ENCODE measurements at places on chromosomes 3 and 15.

DNA sequence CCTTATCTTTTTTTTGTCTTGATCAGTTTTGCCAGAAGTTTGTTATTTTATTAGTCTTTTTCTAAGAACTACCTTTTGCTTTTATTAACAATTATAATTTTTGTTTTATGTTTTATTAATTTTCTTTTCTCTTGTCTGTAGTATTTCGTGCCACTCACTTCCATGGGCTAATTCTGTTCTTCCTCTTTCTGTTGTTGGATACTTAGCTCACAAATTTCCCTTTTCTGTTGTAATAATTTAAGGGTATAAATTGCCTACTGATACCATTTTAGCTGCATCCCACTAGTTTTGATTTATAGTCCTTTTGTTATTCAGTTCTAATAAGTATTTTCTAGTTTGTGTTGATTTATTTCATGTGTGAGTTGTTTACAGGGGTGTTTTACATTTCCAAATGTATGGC is 48.6 kb downstream of the SNRK start:
- DNase-seq, result no peak

DNA sequence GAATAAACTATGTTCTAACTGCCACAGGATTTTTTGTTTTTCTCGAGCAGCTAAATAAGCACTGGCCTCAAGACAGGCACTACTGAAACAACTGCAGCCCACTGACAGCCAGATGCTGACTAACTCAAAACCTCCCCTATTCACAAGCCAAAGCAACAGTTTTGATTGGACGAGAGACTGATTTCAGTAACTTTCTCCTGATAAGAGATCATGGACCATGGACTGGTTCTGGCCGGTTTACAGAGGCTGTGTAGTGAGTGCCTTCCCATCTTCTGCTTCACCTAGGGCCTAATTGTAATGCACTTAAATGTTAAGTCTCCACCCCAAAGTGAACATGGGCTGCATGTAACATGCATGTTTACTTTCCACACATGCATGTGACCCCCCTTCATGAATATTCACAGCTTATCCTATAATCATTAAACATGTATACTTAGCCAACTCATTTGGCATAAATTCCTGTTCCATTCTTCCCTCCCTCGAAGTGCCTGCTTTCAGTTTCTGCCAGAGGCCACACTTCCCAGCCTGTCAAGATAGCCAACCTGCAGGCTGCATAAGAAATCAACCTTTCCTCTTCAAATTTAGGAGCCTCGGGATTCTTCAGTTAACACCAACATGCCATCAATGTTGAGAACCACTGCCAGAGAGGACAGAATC is 108.2 kb downstream of the ULK4 start:
- DNase-seq, result no peak

GRCh38 chr3:43176666-43177065 is 70.8 kb upstream of the POMGNT2 start:
- DNase-seq, result no peak

DNA sequence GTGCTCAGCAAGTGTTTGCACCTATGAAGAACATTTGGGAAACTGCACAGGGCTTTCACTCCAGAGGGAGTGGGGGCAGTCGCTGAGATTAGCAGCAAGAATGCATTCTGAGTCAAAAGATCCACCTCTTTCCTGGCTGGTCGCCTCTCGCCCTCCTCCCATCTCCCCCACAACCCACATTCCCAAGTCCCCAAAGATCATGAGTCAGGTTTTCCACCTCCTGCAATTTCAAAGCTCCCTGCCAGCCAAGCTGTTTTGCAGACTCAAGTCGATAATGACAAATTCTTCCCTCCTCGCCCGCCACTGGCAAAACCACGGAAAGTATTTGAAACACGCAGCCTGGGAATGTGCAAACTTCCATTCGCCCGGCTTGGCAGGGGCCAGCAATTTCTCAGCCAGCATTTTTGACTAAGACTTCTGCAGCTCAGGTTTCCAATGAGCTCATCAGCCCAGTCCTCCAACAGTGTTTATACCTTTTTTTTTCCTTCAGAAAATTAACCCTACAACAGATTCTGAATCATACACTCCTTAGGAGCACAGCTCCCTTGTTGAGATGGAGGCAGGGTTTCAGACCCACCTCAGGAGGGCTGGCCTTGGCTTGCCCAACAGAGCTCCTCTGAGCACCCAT is 181.4 kb downstream of the SMAD6 start:
- DNase-seq, result peak; percentile 83

DNA sequence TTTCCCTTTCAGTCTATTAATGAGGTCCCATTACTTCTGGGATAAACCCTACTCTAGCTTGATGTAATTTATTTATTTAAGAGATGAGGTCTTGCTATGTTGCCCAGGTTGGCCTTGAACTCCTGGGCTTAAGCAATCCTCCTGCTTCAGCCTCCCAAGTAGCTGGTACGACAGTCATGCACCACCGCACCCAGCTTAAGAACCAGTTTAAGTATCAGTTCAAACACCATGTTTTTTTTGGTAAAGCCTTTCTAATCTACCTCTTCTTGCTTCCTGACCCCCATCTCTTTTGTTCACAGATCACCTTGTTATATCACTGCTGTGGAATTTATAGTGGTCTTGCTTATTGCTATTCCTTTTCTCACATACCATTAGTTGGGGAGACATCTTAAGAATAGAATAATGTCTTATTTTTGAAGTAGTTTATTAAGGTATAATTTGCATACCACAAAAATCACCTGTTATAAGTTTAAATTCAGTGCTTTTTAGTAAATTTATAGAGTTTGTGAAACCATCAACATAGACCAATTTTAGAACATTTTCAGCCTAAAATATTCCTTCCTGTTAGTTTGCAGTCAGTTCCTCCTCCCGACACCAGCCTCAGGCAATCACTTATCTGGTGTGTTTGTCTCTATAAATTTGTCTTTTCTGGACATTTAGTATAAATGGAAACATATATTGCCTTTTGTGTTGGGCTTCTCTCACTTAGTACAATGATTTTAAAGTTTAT is 257.9 kb downstream of the PDCD6IP start:
- DNase-seq, result no peak

DNA sequence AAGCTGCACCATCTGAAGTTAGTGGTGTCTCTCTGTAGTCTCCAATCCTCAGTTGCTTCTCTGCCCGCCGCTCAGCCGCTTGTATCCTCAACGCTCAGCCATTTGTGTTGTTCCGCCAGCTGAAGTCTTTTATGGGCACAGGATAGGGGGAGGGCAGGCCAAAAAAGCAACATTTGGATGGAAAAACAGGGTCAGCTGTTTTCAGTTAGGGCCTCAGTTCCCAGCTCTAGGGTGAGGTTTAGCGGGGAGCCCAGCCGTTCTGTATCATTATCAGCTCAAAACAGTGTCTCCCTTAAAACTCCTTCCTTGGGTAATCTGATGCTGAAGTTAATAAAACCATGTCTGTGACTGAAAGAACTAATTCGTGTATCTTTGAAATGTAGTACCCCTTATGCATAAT is 329.5 kb upstream of the AZI2 start:
- DNase-seq, result no peak

GRCh38 chr3:25130724-25131520 is 297.1 kb upstream of the RARB start:
- no peak for DNase-seq

DNA sequence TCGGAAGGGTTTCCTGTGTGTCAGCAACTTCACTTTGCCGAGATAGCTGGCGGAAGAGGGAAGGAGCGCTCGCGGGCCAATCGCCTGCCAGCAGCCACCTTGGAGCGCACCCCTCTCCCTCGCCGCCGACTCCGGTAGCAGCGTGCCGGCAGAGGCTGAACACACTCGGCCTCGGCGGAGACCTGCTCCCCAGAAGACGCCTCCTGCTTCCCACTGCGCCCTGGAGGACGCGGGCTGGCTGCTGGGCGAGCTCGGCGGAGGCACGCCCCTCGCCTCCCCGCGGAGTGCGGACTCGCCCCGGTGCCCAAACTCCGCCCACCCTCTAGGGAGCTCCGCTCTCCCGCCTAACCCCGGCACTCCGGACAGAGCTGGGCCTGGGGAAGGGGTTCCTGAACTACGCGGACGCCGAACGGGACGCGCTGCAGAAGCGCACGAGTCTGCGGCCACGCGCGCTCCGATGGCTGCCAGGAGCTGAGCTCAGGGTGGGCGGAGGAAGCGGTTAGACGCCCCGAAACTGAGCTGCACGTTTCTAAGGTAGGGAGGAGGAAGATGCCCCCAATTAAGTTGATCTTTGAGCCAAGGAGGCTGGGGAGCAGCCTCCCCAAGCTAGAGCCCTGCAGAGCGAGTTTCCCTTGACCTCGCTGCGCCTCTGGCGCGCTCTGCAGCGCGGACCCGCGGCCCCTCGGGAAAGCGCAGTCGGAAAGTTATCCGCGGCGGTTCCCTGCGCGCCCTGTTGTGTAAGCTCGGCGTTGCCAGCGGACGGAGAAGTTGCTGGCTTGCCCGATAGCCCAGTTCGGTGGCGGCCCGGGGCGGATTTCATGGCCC is at the start of gene P2RY1:
Gene P2RY1 (plus strand): TSS at position 356 of the 825 bp plus-strand sequence. CDS start 652 bp downstream, outside the sequence.
- DNase-seq, result peak; percentile 65

DNA sequence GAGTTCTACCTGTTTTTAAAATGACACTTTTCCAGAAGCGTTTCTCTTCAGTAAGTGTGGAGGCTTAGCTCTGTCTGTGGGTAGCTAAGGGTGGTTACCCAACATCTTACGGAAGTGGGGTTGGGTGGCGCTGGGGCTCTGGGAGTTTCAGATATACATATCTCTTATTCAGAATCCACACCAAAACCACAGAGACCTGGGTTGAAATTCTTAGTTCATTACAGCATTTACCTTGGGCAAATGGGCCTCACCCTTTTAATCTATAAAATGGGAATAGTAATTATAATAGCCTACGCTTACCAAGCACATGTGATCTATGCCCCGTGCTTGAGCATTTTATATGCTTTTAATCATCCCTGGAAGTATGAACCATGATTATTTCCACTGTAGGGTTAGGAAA is 9.4 kb downstream of the PTPRG start:
- no peak for DNase-seq

DNA sequence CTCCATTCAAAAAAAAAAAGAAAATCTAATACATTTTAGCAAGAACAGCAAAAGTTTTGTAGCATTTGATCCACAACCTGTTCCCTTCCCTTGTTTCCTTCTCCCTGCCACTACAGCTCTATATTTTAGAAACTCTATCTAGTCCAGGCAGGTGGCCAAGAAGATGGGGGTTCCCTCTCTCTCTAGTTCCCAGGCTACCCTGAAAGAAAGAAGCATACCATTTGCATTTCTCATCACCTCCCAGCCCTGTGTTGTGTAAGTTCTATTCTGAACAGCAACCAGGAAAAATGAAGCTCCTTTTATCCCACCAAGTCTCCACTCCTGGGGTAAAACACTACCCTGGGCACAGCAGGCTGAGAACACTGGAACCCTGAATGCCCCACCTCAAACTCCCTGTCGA is 100.0 kb downstream of the PCCB start:
- no peak for DNase-seq

DNA sequence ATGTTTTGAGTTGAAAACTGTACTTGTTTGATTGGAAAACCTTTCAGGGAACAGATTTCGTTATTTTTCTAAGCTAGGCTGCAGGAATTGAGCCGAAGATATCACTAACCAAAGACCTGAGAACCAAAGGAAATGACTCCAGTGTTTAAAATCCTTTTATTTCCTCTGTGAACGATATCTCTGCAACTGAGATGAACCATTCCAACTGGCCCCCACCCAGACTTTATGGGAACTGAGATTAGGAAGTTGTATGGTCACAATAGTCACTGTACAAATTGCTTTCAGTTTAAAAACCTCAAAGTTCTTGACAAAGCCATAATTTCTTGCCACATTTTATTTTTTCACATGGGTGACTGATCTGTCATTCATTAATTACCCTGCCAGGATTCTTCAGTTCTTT is 232.4 kb downstream of the RBMS3 start:
- no peak for DNase-seq

DNA sequence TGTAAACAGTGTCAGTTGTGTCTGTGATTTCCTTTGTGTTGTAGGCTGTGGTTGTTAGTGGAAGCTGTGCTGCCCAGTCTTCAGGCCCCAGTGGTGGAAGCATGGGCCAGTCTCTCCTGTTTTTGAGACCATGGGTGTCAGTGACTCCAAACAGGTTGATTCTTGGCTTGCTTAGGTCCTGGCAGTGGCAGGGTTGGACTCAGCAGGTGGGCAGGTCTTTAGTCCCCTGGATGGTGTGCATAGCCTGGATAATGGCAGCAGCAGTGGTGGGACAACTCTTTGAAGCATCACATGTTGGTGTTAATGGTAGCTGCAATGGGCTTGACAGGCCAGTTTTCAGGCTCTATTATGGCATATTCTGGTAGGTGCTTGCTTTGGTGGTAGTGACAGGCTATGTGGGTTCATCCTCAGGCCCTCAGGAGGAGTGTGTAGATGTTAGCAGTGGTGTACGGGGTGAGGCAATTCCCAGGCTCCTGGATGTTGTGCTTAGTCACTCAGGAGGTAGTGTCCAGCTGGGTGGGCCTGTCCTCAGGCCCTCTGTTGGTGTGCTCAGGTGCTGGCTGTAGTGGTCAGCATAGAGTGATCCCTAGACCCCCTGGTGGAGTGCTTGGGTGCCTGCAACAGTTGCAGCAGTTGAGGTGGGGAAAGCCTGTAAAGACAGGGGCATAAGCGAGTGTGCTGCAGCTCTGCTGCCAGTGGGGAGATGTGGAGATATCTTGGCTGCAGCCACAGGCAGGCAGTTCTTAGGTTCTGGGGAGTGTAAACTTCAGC is 596.7 kb downstream of the PDCD6IP start:
- DNase-seq, result no peak

GRCh38 chr3:148730676-148731075 is 33.0 kb downstream of the AGTR1 start:
- DNase-seq, result no peak

DNA sequence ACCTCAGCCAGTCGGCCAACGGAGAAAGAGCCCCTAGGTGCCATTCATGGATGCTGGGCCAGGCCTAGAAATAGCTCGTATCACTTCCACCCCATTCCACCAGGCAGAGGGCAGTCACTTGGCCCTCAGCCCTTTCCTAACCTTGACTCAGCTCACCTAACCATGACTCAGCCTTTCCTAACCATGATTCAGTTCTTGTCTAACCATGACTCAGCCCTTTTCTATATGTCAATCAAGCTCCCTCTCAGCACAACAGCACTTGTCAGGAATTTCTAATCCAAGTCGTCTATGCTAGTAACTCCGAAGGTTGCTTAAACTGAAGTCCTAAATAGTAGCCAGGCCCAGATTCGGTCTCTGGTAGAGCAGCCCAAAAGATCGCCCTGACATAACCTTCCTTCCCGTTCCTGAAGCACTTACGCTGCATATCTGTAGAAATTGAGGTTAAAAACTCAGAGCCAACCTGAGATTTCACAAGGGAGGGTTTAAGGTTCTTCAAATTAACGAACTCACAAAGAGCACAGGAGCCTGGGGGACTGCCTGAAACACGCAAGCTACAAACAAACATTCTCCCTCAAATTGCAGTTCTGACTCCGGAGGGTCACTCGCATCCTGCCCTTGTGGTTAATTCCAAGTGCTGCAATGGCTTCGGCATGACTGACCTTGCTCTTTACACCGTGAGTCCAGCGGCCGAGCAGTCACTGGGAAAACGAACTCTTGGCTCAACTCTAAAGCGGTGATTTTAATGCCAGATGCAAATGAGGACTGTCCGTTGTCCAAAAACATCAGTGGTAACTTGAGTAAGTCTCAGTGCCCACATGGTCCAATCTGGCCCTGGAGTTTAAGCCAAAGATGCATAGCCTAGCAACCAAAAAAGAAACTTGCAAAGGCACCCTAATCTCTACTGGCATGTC is 99.9 kb downstream of the ADAMTS17 start:
- no peak for DNase-seq

GRCh38 chr15:97968380-97968779 is 7.9 kb downstream of the ARRDC4 start:
- DNase-seq, result no peak

GRCh38 chr3:149426325-149426724 is 48.2 kb upstream of the TM4SF4 start:
- DNase-seq, result no peak

All from renal cortex interstitium (tissue), 15 donors.